ENCODE measurements at places on chromosomes 3 and 15.

GRCh38 chr15:39235084-39235795 is 345.6 kb upstream of the THBS1 start:
- DNase-seq, result no peak

DNA sequence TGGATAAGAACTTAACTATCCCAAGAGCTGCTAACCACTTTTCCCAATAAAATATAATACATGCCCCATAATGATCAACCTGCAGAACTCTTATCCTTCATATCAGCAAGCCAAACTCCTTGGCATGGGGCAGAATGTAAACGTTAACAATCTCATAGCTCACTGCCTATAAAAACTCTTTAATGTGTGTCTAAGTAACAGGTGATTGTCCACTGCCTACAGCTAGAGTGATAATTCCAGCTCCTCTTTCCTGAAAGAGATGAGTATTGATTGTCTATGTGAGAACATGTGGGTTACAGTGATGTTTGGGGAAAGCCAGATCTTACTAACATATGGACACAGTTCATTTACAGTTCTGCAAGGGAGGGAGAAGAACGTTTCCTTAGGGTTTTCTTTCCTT is 11.3 kb upstream of the GLCE start:
- DNase-seq, result no peak

DNA sequence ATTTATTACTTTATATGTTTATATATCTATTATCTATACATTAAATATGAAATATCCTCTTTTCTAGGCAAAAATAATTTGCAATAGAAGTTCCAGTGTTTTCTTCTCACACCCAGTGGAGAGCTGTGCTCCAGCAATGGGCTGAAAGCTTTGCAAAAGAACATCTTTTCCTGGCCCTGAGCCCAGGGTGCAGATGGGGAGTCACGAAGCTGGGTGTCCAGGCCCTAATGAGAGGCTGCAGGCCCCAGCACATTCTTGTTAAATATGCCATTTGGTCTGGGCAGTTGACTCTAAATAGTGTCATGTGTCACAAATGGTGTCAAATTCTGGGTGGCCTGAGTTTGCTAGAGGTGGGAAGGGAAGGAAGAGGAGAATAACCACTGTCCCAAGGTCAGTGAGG is 5.7 kb downstream of the NTRK3 start:
- no peak for DNase-seq

- no peak for DNase-seq
These were observed 29.3 kb upstream of the SH3BP5 start for GRCh38 chr3:15361494-15362214.

DNA sequence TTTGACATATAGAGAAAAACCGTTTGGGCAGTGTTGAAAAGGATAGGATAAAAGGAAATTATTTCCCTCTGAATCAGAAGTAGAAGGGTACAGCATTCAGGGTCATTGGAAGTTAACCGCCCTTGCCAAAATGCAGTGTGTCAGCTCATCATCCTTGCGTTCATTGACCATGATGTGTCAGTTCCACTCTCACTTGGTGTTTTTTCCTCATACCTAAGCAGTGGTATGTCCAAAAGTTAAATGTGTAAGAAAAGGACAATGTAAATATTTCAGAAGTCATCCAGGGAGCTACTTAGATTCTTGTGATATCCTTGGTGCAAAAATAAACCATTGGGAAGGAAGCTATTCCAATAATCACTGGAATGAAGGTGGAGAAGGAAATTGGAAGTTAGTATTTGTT is 50.7 kb downstream of the MAP6D1 start:
- no peak for DNase-seq

DNA sequence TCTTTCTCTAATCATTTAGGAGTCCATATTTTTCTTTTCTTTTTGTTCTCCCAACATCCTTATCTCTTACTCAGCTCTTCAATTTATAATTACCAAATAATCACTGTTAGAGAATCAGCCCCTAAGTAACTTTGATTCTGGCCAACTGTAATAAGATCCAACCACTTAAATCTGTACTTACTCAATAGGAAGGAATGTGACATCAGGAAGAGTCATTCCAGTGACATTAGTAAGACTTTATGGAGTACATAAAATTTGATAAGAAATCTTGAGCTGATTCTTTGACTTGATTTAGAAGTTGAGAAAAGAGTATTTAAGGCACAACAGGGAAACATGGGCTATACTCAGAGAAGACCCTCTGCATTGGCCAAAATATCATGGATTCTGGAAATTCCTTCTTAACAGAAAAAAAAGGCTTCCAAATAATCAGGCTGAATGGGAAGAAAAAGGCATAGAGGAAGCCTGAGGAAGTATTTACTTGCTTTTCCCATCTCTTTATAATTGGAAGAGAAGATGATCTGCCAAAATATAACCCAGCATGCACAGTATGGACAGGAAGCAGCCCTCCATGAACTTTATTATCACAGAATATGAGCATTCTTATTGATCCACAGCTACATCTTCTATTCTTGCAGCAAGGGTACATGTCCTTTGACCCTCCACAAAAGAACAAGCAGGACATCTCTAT is 289.7 kb upstream of the TPRG1 start:
- DNase-seq, result no peak

DNA sequence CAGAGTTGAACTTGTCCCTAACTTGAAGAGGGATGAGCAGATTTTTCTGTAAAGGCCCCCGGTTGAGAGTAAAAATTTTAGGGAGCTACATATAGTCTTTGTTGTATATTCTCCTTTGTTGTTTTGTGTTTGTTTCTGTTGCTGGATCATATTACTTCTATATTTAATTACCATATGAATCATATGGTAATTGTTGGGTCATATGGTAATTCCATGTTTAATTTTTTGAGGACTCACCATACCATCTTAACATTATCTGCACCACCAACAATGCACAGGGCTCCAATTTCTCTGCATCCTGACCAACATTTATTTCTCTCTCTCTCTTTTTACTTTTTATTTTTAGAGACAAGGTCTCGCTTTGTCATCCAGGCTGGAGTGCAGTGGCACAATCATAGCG is 7.4 kb upstream of the ZFYVE19 start:
- no peak for DNase-seq

DNA sequence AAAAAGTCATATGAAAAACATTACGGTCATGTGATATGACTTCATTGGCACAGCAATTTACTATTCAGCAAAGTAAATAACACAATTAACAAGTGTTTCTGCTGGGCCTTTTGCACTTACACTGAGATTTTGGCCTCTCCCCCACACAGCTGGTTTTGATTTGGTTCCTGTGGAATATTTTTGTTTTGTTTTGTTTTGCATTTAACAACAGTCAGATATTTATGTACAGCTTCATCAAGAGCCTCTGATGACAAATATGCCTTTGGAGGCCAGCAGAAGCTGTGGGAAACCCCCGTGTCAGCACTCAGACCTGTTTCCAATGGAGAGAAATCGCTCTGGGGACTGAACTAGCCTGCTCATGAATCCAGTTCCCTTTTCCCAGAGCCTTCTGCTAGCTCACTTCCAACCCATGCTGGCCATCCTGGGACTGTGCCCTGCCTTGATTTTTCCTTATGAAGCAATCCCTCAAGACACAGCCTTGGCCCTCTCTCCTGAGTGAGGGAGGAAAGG is 161.9 kb downstream of the ATG7 start:
- DNase-seq, result no peak

GRCh38 chr3:116112696-116113095 is 332.6 kb downstream of the LSAMP start:
- no peak for DNase-seq

Measured in activated T-helper 1 cell treated with Interleukin-2 at 50 U/mL for 16 hours (primary cell).